Foreskin fibroblast (primary cell): ENCODE measurements at places on chromosomes 6 and 20.
A peak's percentile ranks its signal among the peaks of the same experiment; 100 is the strongest.

DNA sequence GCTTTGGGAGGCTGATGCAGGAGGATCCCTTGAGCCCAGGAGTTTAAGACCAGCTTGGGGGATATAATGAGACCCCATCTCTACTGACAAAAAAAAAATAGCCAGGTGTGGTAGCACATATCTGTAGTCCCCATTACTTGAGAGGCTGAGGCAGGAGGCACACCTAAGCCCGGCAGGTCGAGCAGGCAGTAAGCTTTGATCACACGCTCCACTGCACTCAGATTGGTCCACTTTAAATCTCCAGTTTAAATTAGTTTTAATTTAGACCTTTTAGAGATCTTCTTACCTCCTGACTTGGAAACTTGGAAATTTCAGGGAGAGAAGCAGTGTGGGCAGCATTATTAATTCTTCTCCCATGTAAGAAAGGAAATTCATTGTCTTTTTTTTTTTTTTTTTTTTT is 16.8 kb upstream of the PLCB4 start:
- DNase-seq: no peak

DNA sequence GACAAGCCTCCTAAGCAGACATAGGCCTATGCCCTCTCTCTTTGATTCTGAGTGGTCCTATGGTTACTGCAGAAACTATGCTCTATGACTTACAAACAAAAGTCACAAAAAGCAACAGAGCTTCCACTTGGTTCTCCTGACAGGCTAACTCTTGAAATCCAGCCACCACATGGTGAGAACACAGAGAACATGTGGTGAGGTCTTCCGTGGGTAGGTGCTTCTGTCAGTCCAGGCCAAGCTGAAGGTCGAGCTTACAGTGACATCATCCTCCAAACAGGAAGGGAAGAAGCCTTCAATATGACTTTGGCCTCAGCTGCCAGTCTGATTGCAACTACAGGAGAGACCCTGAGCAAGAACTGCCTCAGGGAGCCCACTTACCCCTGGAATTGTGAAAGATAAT is 265.5 kb downstream of the TBX18 start:
- DNase-seq: peak; percentile 39

- DNase-seq: no peak
Observed at GRCh38 chr6:373773-374724, 17.5 kb upstream of the IRF4 start.

- DNase-seq: no peak
Observed at GRCh38 chr6:93176070-93176469, 243.3 kb downstream of the EPHA7 start.

- no peak for DNase-seq
Observed at GRCh38 chr20:23132930-23133559, 46.9 kb upstream of the CD93 start.

GRCh38 chr20:38433304-38433972 is 1.7 kb downstream of the SNHG17 start:
- DNase-seq: no peak
